Fibroblast of pulmonary artery (primary cell): ENCODE measurements at places on chromosomes 6 and 20.

GRCh38 chr20:49680484-49680883 is 33.2 kb downstream of the B4GALT5 start:
- no peak for DNase-seq

- DNase-seq = no peak
These were observed 12.4 kb downstream of the TFEB start for GRCh38 chr6:41722969-41723529.

DNA sequence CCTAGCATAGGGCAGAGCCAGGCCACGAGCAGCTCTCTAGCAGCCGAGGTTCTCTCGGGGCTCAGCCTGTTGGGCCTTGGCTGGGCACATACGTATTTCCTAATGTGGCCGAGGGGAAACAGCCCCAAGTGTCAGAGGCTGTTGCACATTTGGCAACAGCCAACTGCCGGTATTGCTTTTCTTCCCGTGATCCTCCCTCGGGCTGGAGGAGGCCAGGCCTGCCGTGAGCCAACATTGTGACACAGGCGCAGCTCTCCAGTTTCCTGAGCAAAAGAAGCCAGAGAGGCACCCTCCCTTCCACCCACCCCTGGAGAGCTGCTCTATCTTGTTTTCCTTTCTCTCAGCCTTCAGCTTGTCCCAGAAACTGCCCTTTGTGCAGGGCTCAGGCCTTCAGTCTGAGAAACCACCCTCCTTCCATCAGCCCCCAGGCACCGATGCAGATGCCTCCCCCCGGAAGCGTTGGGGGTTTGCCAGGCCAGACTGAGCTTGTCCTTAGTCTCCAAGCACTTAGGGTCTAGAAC is 5.1 kb upstream of the BPI start:
- peak; percentile 92 for DNase-seq

DNA sequence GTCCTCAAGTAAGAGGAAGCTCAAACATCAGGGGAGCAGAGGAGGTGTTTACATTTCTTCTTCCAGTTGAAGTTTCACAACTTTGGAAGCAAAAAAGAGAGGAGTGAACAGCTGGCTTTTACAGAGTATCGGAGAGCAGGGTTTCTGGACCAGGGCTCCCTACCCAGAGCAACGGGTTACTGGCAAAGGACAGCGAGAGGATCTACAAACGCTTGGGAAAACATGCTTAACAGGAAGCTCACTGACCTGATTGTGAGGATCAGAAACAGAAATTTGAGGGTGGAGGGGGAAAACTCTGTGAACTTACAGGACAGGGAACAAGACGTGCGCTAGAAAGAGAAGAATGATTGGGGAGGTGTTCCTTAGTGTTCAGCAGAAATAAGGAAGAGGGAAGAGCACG is 85.7 kb upstream of the TAB2 start:
- no peak for DNase-seq

DNA sequence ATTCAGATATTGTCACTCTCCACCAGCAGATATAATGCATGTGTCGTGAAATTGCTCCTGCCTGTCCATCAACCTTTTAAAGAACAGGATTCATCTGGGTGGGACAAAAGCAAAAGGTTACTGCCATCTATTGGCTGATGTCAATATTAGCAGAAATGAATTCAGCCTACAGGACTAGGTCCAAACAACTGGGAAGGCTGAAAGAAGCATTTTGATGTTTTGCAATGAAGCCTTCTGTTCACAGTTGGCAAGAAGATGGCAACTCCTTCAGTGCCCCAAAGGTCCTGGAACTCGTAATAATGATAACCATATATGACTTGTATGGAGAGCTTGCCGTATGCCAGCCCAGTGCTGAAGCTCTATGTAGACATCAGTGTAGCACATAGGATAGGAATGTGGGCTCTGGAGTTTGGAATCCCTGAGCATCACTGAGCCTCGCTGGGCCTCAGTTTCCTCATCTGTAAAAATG is 7.5 kb downstream of the BCAS1 start:
- DNase-seq = peak; percentile 72

DNA sequence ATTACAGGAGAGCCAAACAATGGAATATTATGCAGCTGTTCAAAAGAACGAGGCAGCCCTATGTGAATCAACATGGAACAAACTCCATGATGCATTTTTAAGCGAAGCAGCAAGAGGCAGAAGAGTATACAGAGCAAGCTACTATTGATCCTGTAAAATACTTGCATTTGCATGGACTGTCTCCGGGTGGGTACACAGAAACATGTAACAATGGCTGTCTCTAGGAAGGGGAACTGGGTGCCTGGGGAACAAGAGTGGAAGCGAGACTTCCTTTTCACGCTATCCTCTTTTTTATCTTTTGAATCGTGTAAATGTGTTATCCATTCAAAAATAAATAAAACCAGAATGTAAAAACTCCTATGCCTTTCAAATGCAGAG is 93.3 kb upstream of the SIRPA start:
- DNase-seq = no peak

DNA sequence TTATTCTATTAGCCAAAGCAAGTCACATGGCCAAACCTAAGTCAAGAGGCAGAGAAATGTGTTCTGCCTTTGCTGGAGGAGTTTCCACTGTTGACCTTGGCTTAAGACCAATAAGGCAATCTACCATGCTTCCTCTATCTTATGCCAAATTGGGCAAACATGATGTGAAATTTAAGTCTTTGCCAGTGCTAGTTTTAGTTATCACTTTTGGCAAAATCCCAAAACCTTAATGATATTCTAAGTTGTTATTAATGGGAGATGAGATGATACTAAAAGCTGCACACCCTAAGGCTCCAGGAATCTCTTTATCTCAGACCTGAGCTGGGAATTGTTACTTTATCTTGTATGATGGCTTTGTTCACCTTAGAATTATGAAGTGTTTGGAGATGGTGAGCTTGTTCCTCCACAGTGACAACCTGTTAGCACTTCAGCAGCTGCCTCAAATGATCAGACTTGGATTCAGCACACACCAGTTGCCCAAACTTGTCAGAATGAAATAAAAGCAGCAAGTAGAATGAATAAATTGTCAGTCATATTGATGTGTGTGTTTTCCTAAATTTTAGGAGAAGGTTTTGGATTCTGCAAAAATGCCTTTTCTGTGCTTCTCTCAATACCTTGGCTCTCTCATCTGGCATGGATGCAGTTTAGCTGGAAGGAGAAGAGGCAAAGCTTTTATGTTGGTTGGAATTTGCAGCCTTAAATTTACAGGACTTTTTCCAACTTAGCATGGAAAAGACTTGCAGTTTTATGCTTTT is 49.3 kb downstream of the RIN2 start:
- peak; percentile 72 for DNase-seq

- DNase-seq = peak; percentile 14
These were observed 108.4 kb upstream of the MAFB start for GRCh38 chr20:40797425-40797824.

DNA sequence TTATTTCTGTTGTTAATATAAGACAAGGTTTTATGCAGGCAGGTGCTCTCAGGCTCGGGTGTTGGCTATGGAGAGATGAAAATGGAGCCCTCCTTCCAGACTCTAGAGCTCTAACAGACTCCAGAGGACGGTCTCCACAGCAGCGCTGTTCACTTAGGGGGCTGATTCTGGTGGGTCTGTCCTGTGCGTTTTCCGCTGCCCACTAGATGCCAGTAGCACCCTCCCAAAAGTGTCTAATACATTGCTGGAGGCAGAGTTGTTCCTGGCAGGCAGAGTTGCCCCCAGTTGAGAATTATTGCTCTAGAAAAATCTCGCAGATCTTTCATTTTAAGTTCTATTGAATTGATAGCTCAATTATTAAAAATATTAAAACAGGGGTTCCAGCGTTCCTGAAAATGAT is 109.9 kb downstream of the MAP3K4 start:
- peak; percentile 12 for DNase-seq

GRCh38 chr6:136618086-136618485 is 67.9 kb upstream of the MAP7 start:
- DNase-seq = no peak

DNA sequence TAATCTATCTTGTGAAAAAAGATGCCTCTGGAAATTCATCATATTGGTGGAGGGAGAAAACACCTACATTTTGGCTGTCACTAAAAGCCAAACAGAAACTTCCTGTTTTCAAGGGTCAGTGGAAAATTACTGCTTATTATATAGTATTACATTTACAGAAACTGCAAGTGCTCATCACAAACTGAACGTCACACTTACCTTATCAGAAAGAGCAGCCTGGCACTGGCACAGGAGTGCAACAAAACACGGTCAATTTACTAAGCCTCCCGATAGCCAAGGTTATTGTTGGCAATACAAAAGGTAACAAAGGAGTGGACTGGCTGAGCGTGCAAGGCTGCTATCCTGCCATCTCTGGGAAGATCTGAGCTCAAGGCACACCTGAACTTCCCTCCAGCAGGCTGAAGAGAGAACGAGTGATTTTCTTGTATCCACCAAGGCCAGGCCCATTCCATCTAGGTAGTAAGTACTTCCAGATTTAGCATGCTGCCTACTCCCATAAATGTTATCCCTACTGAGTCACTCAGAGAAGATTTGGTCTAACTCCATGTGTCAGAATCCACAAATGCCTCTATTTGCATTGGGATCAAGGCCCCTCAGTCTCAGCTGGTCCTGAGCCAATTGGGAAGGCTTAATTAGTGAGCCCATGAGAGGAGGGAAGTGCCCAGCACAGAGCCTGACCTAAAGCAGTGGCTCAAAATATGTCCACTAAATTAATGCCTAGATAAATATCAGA is 399.8 kb downstream of the BTBD9 start:
- no peak for DNase-seq

- DNase-seq = peak; percentile 36
These were observed 696.7 kb upstream of the MARCKS start for GRCh38 chr6:113160306-113161017.

DNA sequence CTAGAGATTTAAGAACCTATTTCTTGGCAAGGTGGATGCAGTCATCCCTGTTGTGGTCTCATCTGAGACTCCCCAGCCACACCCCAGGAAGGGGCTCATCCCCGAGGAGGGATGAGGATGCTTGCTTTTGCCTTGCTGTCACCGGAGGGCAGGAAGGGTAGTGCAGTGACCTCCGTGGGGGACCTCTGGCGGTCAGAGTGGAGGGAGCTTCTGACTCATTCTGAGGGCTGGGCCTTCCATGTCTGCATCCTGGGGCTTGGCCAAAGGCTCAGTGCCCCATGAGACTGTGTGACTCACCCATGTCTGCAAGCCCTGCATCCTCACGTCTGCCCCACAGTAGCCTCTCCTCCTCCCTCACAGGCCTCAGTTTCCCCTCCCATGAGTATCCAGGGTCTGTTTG is 38.7 kb downstream of the UQCC2 start:
- DNase-seq = peak; percentile 96
